ENCODE measurements at places on chromosomes 11 and 22. TPM values are rescaled to one million over a fixed set of nuclear protein-coding genes. Genes with fewer than 3 reads are reported as not detected.

Gene PYGM
- 0.48 TPM for total RNA-seq

Gene GPHA2
- not detected for total RNA-seq

Gene GPR83
- not detected for total RNA-seq

Gene CFAP300
- total RNA-seq: 4.3 TPM

Gene SLC22A6
- not detected for total RNA-seq

Gene PACSIN3
- total RNA-seq: 20.7 TPM

Gene OR4C6
- total RNA-seq: not detected

Gene SCGB1A1
- not detected for total RNA-seq

Gene MB
- total RNA-seq: not detected

Gene CACNA1I
- total RNA-seq: under 0.01 TPM

Gene NXPE4
- total RNA-seq: not detected

Gene SRPRA
- total RNA-seq: 147 TPM

Gene JOSD1
- total RNA-seq: 51.5 TPM

Gene ALDH3B1
- total RNA-seq: 17.0 TPM

Gene SLC25A18
- total RNA-seq: 0.33 TPM

Gene MIEF1
- 44.6 TPM for total RNA-seq

Gene POU2AF1
- total RNA-seq: 0.53 TPM

Gene PRR33
- not detected for total RNA-seq

Gene CEP126
- total RNA-seq: 2.8 TPM

Gene SNX19
- total RNA-seq: 112 TPM

Gene OR6Q1
- not detected for total RNA-seq

Gene HTR3B
- total RNA-seq: not detected

Gene C1QTNF4
- total RNA-seq: 0.17 TPM

Gene APOA5
- not detected for total RNA-seq

Gene MUC15
- 0.17 TPM for total RNA-seq

Gene SERGEF
- 23.3 TPM for total RNA-seq

Gene SLC22A25
- not detected for total RNA-seq

Gene BIK
- total RNA-seq: 5.5 TPM

Gene GPR137
- 35.3 TPM for total RNA-seq

Gene IL17REL
- total RNA-seq: not detected

Gene MMP1
- 70.5 TPM for total RNA-seq

Gene BLID
- total RNA-seq: 1.4 TPM

Gene RASGRP2
- 4.8 TPM for total RNA-seq

Gene TMEM126B
- 35.8 TPM for total RNA-seq

Gene FBXO3
- 25.4 TPM for total RNA-seq

Gene CSNK2A3
- total RNA-seq: 6.5 TPM

Gene SGSM1
- total RNA-seq: not detected

Gene CHADL
- 4.0 TPM for total RNA-seq

Gene GRM5
- not detected for total RNA-seq

Gene SLC43A3
- total RNA-seq: 19.0 TPM

Gene C11orf42
- not detected for total RNA-seq

Gene FERMT3
- 1.9 TPM for total RNA-seq

Gene OR4A16
- not detected for total RNA-seq

Gene TECTA
- 0.17 TPM for total RNA-seq

All from mammary epithelial cell (primary cell).